Activated CD4-positive, alpha-beta memory T cell treated with anti-CD3 and anti-CD28 coated beads for 36 hours (primary cell): ENCODE measurements at places on chromosomes 7 and 10.

- H3K27me3 ChIP-seq: no peaks in the 10 kb centered on the region
- H3K4me1 ChIP-seq: peaks cover 90% of the 10 kb centered on the region
- H3K27ac ChIP-seq: no peak overlapping the region
- peak; percentile 72 for DNase-seq
- peak overlapping the region; percentile 89 for H3K4me3 ChIP-seq
Observed at GRCh38 chr10:11176746-11177145, 159.1 kb downstream of the CELF2 start.

DNA sequence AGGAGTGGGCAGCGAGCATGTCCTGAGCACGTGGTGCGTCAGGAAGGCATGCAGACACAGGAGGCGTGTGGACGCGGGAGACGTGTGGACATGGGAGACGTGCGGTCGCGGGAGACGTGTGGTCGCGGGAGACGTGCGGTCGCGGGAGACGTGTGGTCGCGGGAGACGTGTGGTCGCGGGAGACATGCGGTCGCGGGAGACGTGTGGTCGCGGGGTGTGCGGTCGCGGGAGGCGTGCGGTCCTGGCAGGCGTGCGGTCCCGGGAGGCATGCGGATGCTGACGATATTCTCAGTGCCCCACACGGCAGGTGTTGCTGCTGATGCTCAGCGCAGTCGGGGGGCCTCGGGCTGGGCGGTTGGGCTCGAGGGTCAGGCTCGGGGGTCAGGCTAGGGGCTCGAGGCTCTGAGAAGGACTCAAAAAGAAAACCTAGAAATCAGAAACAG, 94.2 kb downstream of the NKX6-2 start:
- H3K36me3 ChIP-seq: peaks cover 14% of the 10 kb centered on the region
- H3K27me3 ChIP-seq: no peaks in the 10 kb centered on the region
- H3K27ac ChIP-seq: no peak overlapping the region
- no peak overlapping the region for H3K4me3 ChIP-seq
- no peaks in the 10 kb centered on the region for H3K4me1 ChIP-seq

DNA sequence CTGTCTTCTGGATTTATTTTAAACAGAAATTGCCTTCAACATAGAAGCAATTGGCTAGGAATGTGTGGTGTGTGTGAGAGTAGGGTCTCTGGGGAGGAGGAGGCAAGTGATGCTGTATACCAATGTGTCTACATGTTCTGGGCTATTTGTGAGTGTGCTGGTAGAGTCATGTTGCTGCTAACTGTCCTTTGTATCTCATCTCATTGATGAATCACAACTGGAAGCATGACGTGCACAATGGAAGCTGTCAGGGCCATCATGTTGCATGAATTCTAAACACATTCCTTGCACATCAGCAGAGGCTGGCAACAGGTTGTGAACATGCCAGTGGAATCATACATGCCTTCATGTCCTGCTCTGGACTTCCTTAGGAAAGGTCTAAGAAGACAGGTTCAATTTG, 199.7 kb downstream of the BMPER start:
- H3K27ac ChIP-seq: no peak overlapping the region
- H3K4me3 ChIP-seq: no peak overlapping the region
- no peaks in the 10 kb centered on the region for H3K27me3 ChIP-seq
- no peaks in the 10 kb centered on the region for H3K4me1 ChIP-seq
- DNase-seq: no peak
- no peaks in the 10 kb centered on the region for H3K36me3 ChIP-seq

DNA sequence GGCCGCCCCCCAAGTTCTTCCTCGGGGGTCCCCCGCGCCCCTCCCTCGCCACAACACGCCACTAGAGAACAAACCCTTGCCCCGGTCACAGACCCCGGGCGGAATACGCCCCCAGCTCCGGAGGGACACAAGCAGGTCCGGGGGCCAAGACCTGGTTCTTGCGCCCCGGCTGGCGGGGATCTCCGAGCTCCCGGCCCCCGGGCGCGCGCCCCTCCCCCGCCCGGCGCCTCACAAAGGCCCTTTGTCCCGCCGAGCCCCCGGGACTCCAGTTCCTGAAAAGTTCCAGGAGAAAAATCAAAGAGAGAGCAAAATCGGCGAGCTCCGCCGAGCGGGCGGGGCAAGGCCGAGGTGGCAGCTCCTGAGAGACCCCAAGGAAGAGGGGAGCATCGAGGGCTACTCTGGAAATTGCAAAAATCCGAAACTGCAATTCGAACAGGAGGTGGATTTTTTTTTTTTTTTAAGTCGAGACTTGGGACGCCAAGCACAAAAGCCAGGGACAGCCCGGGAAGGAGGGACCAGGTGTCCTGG, 4.0 kb downstream of the TNRC18 start:
- peaks cover 45% of the 10 kb centered on the region for H3K27me3 ChIP-seq
- no peaks in the 10 kb centered on the region for H3K36me3 ChIP-seq
- H3K27ac ChIP-seq: no peak overlapping the region
- H3K4me1 ChIP-seq: peaks cover 23% of the 10 kb centered on the region

DNA sequence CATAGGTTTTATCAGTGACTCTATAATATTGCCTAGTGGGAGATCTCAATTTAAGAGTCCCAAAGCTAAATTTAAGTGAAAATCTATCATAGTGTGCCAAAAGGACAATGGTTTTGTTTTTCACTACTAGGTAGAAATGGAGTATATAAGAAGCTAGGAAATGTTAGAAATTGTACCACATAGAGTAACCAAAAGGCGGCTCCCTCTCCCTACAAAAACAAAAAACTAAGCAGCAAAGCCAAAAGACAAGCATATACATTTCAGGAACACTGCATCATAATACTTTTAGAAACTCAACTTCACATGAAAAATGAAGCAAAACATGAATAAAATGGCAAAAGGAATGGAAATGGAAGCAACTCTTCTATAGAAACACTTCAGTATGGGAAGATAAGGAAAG, 271.6 kb downstream of the CACNA2D1 start:
- H3K4me3 ChIP-seq: no peak overlapping the region
- H3K27ac ChIP-seq: no peak overlapping the region
- H3K36me3 ChIP-seq: no peaks in the 10 kb centered on the region
- no peak for DNase-seq

DNA sequence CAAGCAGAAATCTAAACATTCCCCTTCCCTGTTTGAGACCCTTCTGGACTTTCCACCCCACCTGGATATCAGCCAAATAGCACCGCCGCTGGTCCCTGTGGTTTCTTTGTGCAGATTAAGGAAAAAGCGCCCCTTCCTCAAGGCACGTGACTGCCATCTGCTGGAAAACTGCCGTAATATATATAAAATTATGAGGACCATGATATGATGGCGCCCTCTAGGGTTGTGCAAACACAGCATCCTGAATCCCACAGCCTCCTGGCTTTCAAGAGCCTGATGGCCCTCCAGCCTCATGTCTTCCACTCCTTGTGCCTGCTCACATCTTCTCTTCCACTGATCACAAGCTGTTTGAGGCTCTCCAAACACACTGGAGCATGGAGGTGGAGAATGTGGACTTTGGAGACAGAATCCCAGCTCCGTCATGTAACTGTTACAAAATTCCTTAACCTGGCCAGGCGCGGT, 121.3 kb downstream of the MYL10 start:
- DNase-seq: peak; percentile 55
- peaks cover 3% of the 10 kb centered on the region for H3K4me1 ChIP-seq
- no peak overlapping the region for H3K27ac ChIP-seq
- H3K27me3 ChIP-seq: peaks cover 20% of the 10 kb centered on the region
